ENCODE measurements at places on chromosomes 1 and 21.
A peak's percentile ranks its signal among the peaks of the same experiment; 100 is the strongest.

DNA sequence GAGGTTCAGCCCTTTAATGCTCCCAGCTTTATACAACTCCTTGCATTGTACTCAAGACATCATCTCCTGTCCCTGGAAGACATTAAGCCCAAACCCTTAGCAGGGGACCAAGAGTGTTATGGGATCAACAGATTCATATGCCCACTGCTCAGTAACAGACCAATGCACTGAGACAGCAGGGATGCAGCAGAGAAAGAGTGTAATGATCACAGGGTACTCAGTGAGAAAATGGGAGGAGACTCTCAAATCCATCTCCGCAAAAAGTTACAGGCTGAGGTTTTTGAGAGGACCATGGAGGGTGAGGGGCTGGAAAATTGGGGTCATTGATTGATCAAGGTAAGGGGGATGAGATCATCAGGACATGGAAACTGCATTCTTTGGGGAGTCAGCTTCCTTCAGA lies 96.2 kb downstream of the MATN1 start:
- no peaks in the 10 kb centered on the region for H3K36me3 ChIP-seq
- no peak overlapping the region for H3K27ac ChIP-seq
- H3K27me3 ChIP-seq: no peaks in the 10 kb centered on the region
- no peak overlapping the region for H3K4me3 ChIP-seq

GRCh38 chr1:54335011-54335754 lies 71.0 kb downstream of the SSBP3 start:
- peak; percentile 90 for DNase-seq
- H3K27ac ChIP-seq: peak overlapping the region; percentile 99
- H3K4me3 ChIP-seq: peak overlapping the region; percentile 56
- no peaks in the 10 kb centered on the region for H3K36me3 ChIP-seq
- H3K27me3 ChIP-seq: no peaks in the 10 kb centered on the region

- H3K27me3 ChIP-seq: no peaks in the 10 kb centered on the region
- no peaks in the 10 kb centered on the region for H3K36me3 ChIP-seq
These were observed 114.4 kb downstream of the CNIH3 start for GRCh38 chr1:224730540-224730939.

- H3K27me3 ChIP-seq: no peaks in the 10 kb centered on the region
- H3K36me3 ChIP-seq: no peaks in the 10 kb centered on the region
- H3K27ac ChIP-seq: no peak overlapping the region
These were observed 44.9 kb upstream of the GUCA2B start for GRCh38 chr1:42108309-42108708.

DNA sequence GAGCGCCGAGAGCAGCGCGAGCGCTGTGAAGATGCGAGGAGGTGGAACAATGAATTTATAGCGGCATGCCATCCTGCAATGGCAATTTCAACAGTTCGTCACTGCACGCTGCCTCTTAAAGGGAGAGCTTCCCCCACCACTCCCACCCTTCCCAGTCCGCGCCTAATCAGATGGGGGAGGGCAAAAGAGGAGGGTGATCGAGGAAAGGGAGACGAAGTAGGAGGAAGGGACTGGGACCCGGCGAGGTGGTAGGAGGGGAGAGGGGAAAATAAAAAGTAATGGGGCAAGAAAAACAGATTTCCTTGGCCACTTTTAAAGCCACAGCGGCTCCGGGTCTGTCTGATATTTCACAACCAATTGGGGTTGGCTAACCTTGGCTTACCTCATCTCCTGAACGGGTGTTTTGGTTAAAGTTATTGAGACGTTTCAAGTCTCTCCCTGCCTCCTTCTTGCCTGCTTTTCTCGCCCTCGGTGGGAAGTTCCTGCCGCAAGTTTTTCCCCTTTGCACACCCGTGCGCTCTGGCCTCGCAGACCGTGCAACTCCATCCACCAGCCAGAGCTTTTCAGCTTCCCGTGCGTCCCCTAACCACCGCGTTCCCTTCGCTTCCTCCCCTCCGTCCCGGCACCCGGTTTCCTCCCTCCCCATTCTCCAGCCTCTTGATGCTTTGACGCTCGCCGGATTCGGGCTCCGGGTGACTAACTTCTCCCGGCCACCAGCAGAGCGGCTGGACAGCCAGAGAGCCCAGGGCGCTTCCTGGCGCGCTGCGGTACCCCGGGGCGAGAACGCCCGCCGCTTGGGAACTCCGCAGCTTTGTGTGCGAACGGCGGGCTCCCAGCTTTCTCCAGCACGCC lies at the start of gene ADAMTS5:
Gene ADAMTS5, minus strand, starts transcription at position 27 of the 852 bp plus-strand sequence. CDS start 697 bp downstream, outside the sequence.
- H3K4me1 ChIP-seq: peaks cover 4% of the 10 kb centered on the region
- no peaks in the 10 kb centered on the region for H3K27me3 ChIP-seq
- peak; percentile 55 for DNase-seq
- peak within 1 kb of the TSS; percentile 85 for H3K27ac ChIP-seq
- H3K36me3 ChIP-seq: no peaks in the 10 kb centered on the region
- H3K4me3 ChIP-seq: peak within 1 kb of the TSS; percentile 74

- no peaks in the 10 kb centered on the region for H3K36me3 ChIP-seq
- H3K4me3 ChIP-seq: no peak overlapping the region
- no peaks in the 10 kb centered on the region for H3K4me1 ChIP-seq
These were observed 7.1 kb upstream of the CLEC20A start for GRCh38 chr1:178503849-178504248.

- H3K4me3 ChIP-seq: no peak overlapping the region
- H3K27me3 ChIP-seq: no peaks in the 10 kb centered on the region
- H3K36me3 ChIP-seq: no peaks in the 10 kb centered on the region
- DNase-seq: peak; percentile 18
- no peak overlapping the region for H3K27ac ChIP-seq
These were observed 1046.2 kb downstream of the BRINP3 start for GRCh38 chr1:189431447-189431846.

- no peaks in the 10 kb centered on the region for H3K27me3 ChIP-seq
- DNase-seq: no peak
- H3K27ac ChIP-seq: peak overlapping the region; percentile 26
These were observed 2.7 kb downstream of the HNRNPU start for GRCh38 chr1:244861683-244862082.

DNA sequence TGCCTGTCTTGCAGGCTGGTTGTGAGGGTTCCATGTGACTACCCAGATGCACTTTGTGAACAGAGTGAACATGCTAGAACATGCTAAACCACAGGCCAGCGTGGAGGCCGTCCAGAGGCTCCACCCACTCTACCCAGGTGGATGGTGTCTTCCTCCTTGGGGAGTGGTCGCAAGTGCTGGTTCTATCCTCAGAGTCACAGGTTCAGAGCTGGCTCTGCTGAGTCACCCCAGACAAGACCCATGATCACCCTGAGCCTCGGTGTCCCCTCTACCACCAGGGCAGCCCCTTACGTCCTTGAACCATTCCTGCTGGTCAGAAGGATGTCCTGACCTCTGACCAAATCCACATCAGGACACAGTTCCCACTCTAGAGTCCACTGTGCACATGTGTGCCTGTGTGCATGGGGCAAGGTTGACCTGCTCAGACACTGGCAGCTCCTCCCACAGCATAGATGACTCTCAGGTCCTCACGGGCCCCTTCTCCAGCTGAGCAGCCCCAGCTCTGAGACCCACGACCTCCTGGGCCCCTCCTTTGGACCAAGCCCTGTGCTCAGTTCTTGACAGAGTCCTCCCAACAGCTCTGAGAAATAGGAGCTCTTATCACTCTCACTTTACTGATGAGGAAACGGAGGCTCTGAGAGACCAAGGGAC lies 391.8 kb downstream of the MATN1 start:
- no peak for DNase-seq
- no peaks in the 10 kb centered on the region for H3K27me3 ChIP-seq
- H3K4me1 ChIP-seq: no peaks in the 10 kb centered on the region

DNA sequence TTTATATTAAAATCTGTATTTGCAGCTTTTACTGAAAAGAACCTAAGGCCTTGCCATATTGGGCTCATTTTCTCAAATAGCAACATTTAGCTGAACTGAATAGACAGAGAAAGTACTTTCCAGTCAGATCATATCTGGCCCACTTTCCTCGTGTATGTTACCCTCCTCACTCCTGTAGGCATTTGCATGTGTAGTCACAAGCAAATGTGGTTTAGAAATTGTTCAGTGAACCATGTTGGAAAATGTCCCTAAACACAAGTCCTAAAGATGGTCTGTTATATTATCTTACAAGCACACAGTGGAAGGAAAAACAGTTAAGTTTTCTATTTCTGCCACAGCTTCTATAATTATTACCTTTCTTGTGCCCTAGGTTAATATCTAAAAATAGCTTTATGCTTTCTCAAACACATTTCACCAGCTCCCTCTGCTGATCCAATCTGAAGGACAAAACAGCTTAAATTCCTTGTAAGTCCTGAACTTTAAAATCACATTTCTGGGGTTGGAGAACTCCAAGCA lies 606 bp upstream of the FMO4 start:
- no peak overlapping the region for H3K27ac ChIP-seq
- no peaks in the 10 kb centered on the region for H3K4me1 ChIP-seq
- no peak for DNase-seq
- H3K4me3 ChIP-seq: no peak overlapping the region
- no peaks in the 10 kb centered on the region for H3K36me3 ChIP-seq

All from fibroblast of lung (primary cell).